ENCODE measurements at places on chromosomes 12 and 14.

DNA sequence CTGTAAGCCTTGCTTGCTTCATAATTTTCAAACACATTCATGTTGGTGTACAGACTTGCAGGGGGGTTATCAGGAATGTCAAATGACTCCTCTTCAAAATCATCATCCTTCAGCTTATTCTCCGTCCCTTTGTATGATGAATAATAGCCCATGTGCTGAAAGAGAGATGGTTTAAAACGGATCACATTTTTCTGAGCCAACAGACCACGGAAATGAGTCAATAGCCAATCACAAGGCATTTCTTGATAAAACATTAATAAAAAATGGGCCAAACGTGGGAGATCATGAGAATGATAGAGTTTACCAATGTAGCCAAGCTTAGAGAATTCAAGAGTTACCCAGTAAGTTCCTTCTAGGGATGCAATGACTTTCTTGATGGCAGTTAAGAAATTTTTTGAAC lies 105.5 kb downstream of the NTS start:
- no peak for DNase-seq

GRCh38 chr12:49959685-49960473 lies 1.8 kb upstream of the AQP5 start:
- no peak for DNase-seq

DNA sequence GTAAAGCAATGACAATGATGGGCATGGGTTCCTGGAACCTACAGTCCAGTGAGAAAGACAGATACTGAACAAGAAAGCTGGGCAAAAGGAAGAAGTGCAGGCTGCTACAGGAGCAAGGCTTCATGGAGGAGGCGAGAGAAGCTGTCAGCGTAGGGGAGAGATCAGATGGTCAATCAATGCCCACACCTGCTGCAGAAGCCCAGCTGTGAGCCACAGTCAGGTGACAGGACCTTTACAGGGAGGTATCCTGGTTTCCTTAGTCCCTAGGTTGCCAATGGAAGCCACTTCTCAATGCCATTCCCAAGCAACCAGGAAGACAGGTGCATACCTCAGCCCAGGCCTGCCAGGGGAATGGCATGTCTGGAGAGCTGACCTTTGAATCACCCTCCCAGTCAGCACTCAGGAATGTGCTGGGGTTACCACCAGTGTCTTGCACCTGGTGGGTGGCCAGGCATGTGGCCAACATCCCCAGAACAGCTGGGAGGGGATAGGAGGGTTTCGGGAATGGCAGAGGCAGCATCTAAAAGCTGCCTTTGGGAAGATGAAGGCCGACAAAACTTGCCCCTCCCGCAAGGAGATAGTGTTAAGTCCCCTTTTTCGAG lies 170.3 kb downstream of the TTC7B start:
- no peak for DNase-seq

- DNase-seq, result peak; percentile 87
These were observed 1.8 kb upstream of the SAMD4A start for GRCh38 chr14:54564868-54565784.

DNA sequence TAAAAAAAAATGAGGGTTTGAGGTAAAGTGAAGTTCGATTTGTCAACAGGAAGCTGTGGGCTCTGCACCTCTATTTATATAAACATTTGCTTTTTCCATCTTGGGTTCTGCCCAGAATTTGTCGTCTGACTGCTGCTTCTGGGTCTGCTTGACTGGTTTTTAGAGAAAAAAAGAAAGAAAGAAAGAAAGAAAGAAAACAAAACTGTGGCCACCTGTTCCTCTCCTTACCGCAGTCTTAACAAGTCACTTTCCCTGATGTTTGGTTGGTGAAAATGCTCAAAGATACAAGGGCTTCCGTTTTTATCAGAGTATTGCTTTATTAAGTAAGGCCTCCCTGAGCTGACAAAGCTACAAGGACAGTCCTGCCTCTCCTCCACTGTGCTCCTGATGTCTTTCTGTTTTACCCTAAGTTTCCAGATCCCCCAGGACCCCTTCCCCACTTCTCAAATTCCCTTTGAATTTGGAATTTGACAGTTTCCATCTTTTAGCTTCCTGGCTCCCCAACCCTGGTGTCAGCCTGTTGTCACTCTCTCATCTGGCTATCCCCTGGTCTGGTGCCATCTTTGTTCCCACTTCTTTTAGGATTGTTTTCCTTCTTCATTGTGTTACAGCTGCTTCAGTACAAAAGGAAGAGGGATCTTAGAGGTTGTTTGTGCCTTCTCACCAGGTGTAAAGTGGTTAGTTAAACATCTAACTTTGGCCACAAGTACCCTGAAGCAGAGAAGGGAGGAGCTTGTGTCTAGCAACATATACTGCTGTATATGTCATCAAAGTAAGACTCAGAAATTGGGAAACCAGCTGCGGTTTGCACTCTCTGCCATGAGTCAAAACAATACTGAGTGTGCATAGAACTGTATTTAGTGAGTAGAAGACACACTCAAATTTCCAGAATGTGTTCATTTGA lies 18.0 kb downstream of the MFAP5 start:
- peak; percentile 80 for DNase-seq

DNA sequence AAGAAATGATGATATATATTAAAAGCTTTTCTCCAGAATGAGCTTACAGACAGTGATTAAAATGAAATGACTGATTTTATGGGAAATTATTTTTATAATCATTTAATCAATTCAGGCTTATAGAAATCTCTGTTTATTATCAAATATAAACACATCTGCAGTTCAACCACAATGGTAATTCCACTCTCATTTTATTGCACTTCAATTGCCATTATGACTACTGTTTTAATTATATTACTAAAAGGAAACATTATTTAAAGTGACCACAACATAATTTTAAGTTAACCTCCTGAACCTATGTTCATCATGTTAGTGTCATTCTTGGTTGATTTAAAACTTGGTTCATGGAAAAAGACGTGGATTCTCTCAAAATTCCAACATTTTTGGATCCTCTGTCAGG lies 536.3 kb downstream of the SLC6A15 start:
- DNase-seq, result no peak

DNA sequence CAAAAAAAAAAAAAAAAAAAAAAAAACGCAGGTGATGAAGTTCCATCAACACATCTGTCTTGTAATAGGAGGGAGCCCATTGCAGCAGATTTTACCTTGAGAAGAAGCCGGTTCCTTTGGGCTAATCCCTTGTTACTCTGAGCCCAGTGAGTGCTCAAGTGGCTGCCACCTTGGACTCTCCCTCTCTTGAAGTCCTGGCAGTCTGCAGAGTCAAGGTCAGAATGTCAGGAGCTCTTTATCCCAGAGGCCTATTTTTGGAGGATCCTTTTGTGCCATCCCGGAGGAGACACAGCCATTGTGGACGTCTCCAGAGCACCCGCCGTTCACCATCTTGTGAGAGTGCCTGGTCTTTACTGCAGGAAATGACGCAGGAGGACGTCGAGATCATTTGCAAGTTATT lies 344.2 kb upstream of the FKBP4 start:
- no peak for DNase-seq

- no peak for DNase-seq
These were observed 34.8 kb downstream of the IL31 start for GRCh38 chr12:122139266-122139665.

DNA sequence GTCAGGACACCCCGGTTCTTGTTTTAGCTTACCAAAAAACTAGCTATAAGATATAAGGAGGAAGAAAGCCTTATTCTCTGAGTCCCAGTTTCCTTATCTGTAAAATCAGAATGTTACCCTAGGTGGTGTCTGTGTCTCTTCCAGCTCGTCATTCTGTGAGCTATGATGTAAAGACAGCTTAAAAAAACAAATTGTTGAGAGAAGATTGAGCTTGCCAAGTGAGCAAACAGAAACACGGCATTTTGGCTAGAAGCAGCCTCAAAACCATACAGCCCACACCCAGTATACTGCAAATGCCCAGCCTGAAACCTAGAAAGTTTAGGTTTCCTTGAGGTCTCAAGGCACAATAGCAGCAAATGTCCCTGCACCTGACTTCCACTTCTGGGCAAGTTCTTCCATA lies 151.4 kb downstream of the SSPN start:
- no peak for DNase-seq

- no peak for DNase-seq
These were observed 17.0 kb downstream of the NFYB start for GRCh38 chr12:104121001-104121400.

- DNase-seq, result no peak
These were observed 12.0 kb upstream of the GALNT6 start for GRCh38 chr12:51403159-51403558.

GRCh38 chr14:61196034-61196433 lies 85.1 kb downstream of the TMEM30B start:
- DNase-seq, result no peak

GRCh38 chr14:105902131-105902898 lies 375.9 kb downstream of the TMEM121 start:
- DNase-seq, result no peak

DNA sequence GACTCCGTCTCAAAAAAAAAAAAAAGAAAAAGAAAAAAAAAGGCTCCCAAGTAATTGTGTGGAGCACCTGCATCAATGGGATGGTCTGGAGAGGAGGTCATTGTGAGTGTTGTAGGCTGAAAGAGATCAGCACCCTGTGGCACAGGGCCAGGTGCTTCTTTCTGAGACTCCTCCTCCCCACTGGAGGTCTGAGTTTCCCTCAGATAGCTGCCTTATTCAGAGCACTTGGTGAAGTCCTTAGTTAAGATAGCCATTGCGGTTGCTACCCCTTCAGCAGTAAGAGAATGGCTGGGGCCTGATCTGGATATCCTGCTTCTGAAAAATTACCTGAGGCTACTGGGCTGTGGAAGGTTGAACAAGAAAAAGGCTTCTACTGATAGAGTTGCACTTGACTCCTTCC lies 69.8 kb downstream of the ANO6 start:
- no peak for DNase-seq

All from activated effector memory CD4-positive, alpha-beta T cell treated with anti-CD3 and anti-CD28 coated beads, Interleukin-2, amount 50 U/mL, for 16 hours (primary cell).